CD4-positive, alpha-beta T cell treated with Interleukin-10 for 1 hour (primary cell): ENCODE measurements at places on chromosomes 16 and 17.
A peak's percentile ranks its signal among the peaks of the same experiment; 100 is the strongest.

GRCh38 chr16:88839026-88839529, 17.7 kb downstream of the GALNS start:
- DNase-seq, result no peak

DNA sequence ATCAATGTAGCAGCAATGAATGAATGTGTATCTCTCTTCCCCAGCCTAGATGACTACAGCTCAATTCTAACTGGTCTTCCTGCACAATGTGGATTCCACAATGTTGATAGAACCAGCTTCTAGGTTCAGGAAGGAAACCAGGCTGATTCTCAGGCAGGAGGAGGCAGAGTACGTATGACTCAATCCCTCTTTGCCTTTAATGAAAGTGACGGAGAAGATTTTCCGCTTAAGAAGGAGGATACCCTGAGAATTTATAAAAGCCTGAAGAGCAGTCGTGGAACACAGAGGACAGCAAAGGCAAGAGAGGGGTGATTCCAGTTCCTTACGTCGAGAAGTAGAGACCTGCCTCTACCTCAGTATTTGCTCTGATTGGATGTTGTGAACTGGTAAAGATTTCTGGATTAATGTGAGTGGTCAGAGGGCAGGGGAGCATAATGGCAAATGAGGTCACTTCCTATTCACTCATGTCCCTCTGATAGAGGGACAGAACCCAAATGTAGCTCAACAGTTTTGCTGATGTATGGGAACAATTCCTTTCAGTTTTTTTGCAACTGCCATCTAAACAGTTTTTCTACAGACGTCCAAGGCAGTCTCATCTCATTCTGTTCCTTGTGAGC, 15.0 kb upstream of the SLC16A11 start:
- no peak for DNase-seq

DNA sequence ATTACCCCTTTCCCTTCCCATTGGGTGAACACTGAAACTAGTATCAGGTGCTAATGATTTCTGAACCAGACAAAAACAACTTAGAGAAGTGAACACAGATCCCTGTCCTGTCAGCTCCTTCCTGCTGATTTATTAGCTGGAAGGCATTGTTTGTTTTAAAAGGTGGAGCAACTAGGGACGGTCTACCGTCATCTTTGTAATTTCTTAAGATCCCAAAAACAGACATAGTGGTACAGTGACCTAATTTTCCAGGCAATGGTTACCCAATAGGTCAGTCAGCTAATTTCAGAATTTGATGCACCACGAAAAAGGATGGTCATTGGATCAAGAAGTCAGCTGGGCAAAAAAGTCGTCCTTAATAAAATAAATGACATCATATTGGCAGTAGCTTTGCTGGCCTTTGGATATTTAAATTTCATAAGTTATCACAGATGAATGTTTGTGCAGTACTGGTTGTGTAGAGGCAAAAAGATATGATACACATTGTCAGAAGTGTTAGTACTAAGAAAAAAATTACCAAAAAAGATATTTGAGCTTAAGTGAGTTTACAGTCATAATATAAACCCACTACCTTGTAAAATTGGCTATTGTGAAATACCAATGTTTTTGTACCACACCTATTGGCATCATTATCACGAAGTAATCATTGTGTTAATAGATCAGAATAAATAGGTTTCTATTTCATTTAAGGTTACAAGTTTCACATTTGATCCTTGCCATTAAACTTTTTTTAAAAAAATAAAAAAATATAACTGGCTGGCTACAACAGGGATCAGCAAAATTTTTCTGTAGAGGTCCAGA, 27.2 kb upstream of the KCNJ16 start:
- no peak for DNase-seq

GRCh38 chr16:19717741-19718623, at the start of the genes IQCK and KNOP1:
TSS of gene IQCK (plus strand) at chr16:19718271. CDS start at chr16:19718307, 36 bp downstream.
TSS of gene KNOP1 (minus strand) at chr16:19718227. CDS start at chr16:19715035, 3,192 bp downstream.
- DNase-seq, result peak; percentile 91

- no peak for DNase-seq
These were observed 92.1 kb downstream of the TBC1D16 start for GRCh38 chr17:79943347-79944241.

DNA sequence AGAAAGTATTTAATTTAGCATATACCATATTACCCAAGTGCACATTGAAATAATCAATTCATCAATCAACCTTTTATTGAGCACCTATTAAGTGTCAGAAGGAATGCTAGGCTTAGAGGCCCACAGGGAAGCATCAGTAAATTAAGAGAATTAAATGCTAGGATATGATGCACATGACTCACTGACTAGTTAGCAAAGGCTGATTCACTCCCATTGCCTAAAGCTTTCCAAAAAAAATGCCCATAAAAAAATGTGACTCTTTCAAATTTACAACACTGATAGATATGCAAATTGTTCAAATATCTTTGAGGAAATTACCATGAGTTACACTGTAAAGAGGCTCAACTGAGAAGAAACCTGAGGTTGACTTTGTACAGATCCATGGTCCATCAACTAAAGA, 883.3 kb downstream of the CDH11 start:
- DNase-seq, result no peak
